ENCODE measurements at places on chromosomes 3 and 15.
A peak's percentile ranks its signal among the peaks of the same experiment; 100 is the strongest.

GRCh38 chr3:155682426-155683343 is 62.2 kb downstream of the PLCH1 start:
- peak; percentile 44 for DNase-seq

GRCh38 chr3:189272500-189273119 is 100.8 kb downstream of the TPRG1 start:
- peak; percentile 17 for DNase-seq

DNA sequence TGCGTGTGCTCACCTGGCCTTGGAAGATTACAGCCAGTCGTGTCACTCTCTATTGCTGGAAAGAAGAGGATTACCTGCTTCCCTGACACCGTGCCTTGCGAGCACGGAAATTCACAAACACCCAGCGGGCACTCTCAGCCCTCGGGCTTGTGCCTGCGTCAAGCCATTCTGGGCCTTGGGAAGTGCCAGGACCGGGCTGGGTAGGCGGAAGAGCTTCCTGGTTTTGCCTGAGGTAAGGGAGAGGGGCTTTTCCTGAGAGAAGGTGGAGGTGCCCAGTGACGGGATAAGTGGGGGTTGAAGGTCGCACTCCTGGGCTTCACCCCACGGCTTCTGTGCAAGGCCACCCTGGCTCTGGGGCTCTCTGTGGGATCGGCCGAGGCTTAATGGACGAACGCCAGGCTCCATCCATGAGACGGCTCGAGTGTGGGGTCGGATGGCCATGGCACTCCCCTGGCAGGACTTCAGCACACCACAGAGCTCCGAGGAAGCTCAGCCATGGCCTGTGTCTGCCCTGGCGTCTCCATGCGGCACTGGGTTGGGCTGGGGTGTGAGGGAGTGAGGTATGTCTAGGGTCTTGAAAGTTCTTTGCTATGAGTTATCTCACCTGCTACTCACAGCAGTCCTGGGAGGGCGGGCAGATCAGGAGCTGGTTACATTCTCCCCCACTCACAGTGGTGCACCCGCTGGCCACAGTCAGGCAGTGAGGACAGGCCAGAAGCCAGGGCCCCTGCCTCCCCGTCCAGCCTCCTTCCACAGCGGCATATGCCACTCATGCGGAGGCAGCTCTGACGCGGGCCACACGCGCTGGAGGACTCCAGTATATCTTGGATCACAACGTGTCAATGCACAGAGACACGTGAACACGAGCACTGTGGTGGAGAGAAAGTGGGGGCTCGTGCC is 209.0 kb downstream of the XXYLT1 start:
- no peak for DNase-seq

DNA sequence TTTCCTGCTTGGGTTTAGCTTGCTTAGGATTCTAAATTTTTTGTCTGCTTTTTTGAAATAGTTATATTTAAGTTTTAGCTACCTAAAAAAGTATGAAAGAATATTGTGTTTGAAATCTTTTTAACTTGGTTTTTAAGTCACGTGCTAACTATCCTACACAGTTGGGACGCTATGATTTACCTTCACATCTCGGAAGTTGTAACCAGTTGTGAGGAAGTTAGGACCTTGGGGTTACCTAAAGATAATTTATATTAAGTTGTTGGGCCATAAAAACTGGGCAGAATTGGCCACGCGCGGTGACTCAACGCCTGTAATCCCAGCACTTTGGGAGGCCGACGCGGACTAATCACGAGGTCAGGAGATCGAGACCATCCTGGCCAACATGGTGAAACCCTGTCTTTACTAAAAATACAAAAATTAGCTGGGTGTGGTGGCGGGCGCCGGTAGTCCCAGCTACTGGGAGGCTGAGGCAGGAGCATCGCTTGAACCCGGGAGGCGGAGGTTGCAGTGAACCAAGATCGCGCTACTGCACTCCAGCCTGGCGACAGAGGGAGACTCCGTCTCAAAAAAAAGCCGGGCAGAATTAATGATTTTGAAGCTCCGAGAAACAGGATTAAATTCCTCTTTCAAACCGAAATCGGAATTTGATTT is 1.0 kb downstream of the ZFAND6 start:
- peak; percentile 63 for DNase-seq

DNA sequence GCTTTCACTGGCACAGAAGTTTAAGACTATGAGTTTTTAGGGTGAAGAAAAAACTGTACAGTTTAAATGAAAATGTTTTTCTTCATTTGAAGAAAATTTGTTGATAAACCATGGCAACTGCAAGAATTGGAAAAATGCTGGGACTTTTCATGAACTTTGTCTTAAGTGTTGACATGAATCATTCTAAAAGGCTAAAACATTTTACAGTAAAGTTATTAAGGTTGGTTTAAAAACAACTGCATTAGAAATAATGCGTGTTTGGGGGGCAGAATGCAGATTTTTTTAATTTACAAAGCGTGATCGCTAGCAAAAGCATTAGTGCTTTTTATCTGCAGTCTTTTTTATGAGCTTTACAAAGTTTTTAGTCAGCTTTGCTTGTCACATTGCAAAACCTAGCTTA is 601.9 kb upstream of the TGFBR2 start:
- DNase-seq: no peak

DNA sequence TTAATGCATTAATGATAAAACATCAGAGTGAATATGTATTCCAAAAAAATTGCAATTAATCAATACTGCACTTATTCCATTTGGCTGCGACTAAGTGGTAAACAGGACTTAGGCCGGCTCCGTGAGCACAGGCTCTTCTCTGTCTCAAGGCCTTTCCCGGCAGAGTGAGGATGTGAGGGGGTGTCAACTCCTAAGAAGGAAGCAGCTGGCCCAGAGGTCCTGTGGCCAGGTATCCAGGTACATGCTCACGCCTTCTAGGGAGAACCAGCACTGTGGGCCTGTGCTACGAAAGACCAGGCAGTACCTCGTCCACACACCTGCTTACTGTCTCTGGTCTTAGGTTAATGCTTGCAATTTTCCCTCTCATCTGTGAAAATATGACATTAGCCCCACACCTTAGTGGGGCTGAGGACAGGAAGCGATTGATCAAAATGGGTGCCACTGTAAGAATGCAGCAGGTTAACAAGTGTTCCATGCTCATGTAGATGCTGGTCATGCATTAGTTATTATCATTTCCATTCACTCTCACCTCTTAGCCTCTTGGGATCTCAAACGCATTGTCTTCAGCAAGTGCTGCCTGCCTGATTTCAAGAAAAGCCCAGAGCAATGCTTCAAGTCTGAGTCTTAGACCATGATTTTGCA is 175.3 kb downstream of the ABHD5 start:
- no peak for DNase-seq

DNA sequence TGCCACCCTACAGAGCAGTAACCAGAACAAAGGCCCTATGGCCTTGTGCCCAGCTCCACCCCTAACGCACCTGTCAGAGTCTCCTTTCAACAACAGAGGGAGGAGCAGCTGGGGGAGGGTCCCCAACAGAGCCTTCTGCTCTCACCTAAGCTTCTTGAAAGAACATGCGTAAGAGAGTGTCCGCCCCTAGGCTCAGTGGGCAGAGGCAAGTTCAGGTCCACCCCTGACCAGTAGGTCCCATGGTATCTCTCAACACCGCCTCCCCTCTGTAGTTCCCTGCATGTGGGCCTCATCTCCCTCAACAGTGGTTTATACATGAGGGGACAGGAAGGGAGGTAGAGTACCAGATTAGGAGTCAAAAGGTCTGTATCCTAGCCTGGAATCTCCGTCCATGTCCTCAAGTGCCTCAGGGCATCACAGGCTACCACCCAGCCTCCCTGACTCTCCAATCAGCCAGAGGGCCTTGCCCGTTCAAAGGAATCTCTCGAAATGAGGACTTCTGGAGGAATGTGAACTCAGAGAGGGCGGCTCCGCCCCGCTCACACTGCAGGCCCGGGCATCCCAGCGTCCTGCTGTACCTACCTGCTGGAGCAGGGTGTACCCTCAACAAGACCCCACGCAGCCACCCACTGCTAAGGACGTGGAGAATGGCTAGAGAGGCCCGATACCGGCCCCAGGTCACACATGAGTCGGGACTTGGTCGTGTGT is 680 bp downstream of the POC1A start:
- peak; percentile 55 for DNase-seq

- no peak for DNase-seq
Observed at GRCh38 chr3:52205727-52206372, 7.9 kb downstream of the ALAS1 start.

- DNase-seq: peak; percentile 10
Observed at GRCh38 chr3:18827664-18828063, 320.6 kb upstream of the KCNH8 start.

- peak; percentile 6 for DNase-seq
Observed at GRCh38 chr3:134449951-134450350, 35.8 kb downstream of the ANAPC13 start.

- no peak for DNase-seq
Observed at GRCh38 chr3:16498130-16498890, 15.2 kb downstream of the RFTN1 start.

DNA sequence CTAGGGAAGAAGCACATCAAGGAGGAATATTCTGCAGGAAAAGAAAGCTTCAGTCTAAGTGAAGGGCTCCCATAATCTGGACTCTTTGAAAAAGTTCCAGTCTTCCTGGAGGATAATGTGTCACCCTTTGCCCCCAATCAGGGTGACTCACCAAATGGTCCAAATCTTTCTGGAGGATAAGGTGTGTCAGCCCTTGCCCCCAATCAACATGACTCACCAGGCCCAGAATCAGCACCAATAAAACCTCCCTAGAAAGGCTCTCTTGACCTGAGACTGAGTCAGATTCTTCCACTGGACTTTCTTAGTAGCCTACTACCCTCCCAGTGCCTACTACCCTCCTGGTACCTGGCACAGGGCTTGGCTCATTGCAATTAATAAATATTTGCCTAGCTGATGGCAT is 9.5 kb upstream of the ARL14 start:
- no peak for DNase-seq

GRCh38 chr3:27568393-27568792 is 84.2 kb upstream of the SLC4A7 start:
- no peak for DNase-seq

DNA sequence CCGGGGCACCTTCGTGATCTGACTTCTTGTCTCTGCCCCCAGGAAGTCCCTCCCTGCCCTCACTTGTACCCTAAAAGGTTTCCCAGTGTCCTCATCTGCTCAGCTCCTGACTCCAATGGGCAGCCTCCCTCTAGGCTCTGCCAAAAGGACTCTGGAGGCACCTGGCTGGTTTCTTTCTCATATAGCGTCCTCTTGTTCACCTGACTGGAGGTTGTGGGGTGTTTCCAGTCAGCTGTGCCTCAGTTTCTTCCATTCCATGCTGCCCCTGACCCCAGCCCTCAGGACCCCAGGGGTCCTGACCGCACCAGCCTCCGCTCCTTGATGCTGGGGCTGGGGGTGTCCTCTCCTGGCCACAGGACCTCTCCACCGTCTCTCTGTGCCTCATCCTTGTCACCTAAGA is 2.5 kb downstream of the PRR23E start:
- DNase-seq: no peak

DNA sequence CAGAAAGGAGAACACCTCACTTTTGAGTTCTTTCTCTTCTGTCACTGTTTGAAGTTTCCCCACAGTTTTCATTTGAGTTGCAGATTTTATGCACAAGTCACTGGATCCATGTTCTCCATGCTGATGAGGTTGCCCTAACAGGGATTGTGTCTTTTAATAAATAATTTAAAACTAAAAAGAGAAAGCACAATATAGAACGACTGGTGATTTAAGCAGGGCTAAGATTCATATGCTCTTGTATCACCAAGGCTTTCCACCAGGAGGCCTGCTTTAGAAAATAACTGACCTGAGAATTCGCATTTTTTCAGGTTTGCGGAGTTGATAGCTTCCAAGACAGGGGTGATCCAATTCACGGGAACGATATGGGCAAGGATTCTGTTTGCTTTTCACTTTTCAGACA is 252.0 kb upstream of the VEPH1 start:
- DNase-seq: no peak
